Dermis microvascular lymphatic vessel endothelial cell (primary cell): ENCODE measurements at places on chromosomes 11 and 22.

GRCh38 chr11:105227363-105227762, 87.8 kb upstream of the CARD18 start:
- no peak for DNase-seq

- DNase-seq, result no peak
These were observed 46.5 kb downstream of the GNB1L start for GRCh38 chr22:19807914-19808872.

GRCh38 chr11:47552566-47553405, at the start of gene CELF1:
Gene CELF1 (minus strand): TSS chr11:47553132. CDS start chr11:47499523, 53,609 bp downstream.
- peak; percentile 67 for DNase-seq

- DNase-seq, result peak; percentile 52
These were observed 29.5 kb downstream of the CARD18 start for GRCh38 chr11:105109855-105110687.

DNA sequence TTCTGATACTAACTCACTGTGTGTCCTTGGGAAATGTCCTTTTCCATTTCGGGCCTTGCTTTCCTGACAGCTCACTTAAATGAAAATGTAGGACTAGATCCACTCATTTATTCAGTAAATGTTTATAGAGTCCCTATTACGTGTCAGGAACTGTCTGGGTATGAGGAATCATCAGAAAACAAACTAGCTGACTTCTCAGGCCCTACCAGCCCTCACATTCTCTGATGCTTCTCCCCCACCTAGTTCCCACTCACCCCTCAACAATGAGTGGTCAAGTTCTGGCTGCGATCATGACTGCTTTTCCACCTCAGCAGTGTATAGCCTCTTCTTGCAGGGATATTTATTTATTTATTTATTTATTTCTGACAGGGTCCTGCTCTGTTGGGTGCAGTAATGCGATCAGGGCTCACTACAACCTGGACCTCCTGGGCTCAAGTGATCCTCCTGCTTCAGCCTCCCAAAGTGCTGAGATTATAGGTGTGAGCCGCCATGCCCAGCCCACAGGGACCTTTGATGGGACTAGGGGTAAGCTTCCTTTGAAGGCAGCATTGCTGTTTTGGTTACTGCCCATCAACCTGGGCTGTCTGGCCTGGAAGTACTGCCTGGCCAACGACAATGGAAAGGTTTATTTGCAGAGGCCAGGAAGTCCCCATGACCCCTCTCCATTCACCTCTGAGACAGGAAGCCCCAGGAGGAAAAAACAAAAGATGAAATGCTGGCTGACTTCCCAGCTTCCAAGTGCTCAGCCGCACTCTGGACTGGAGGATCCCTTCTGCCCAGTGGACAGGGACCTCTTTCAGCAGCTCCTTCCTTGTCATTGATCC, 33.1 kb upstream of the POLD3 start:
- peak; percentile 97 for DNase-seq

- peak; percentile 29 for DNase-seq
These were observed 63.9 kb downstream of the TP53I11 start for GRCh38 chr11:44886790-44887140.

GRCh38 chr22:22798232-22798616, 89.4 kb upstream of the IGLL5 start:
- DNase-seq, result no peak

DNA sequence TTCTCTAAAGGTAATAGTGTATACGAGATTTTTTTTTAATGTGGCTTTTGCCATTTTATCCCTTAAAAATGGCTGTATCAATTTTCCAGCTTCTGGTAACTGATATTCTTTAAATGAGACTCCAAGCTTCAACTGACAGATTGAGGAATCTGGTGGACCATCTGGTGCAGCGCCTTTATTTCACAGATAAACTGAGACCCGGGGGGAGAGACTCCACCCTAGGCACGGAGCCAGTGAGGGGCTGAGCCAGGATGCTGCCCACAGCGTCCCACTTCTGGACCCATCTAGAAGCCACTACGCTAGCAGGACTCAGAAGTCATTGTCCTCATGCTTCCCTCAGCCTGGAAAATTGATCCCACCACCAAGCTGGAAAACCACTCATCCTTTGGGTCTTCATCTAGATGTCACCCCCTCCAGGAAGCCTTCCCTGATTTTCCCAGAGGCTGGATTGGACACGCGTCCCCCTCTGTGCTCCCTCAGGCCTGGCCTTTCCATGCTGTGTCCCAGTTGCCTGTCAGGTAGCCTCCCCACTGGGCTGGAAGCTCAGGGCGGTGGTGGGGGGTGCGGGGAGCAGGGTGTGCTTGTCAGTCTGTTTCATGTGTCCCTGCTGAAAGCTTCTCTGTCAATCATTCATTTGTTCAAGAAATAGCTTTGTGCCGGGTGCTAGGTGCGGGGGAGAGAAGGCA, 12.3 kb upstream of the CD5 start:
- DNase-seq, result no peak

DNA sequence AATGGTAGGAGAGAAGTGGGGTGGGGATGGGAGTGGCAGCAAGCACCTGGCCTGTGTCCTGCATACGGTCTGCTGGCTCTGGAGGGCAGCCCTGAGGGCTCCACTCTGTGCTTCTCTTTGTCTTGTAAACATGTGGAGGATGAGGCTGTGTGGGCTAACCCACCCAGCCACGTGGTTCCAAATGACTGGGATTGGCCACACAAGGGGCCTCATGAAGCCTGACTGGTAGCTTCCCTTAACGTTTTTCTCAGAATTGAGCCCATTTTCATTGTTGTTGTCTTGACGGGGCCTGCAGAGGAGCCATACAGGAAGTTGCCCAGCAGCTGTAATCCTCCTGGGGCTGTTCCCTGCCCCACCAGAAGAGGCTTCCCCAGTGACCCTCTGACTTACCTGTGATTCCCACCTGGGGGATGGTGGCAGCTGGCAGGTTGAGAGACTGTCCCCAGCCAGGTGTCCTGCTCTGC, 18.0 kb downstream of the DERL3 start:
- no peak for DNase-seq

GRCh38 chr11:93945596-93945995, 75.6 kb upstream of the HEPHL1 start:
- no peak for DNase-seq

DNA sequence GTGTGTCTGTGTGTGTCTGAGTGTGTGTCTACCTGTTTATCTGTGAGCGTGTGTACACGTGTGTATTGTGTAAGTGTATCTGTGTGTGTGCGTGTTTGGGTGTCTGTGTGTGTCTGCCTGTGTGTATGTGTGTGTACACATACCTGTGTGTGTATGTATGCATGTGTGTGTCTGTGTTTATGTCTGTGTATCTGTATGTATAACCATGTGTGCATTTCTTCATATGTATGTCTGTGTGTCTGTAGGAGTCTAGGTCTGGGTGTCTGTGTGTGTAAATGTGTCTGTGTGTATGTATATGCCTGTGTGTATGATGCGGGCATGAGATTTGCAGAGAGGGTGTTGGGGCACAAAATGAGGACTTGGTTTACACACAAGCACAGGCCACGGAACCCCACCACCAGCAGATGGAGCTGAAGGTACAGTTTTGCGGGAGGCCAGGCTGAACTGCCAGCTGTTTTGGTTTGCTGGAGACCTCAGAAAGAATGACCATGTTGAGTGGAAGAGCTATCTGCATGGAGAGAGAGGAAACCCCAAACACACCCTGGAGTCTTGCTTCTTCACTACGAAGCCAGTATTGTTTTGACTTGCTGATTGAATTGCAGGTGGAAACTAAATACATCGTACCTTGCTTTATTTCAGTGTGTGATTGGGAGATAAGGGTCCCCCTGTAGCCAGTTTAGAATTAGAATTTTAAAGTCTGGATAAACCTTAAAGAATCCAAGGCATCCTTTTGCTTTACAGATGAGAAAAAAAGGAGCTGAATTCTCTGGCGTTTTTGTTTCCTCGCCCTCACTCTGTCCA, 497.2 kb downstream of the NTM start:
- peak; percentile 30 for DNase-seq

- no peak for DNase-seq
These were observed 611.7 kb downstream of the SOX6 start for GRCh38 chr11:15744693-15745092.

GRCh38 chr22:17945156-17945887, 79.0 kb downstream of the MICAL3 start:
- no peak for DNase-seq

GRCh38 chr11:103871923-103872551, 164.4 kb upstream of the DDI1 start:
- DNase-seq, result no peak

- peak; percentile 88 for DNase-seq
These were observed 4.8 kb downstream of the TRIM3 start for GRCh38 chr11:6468712-6469495.

DNA sequence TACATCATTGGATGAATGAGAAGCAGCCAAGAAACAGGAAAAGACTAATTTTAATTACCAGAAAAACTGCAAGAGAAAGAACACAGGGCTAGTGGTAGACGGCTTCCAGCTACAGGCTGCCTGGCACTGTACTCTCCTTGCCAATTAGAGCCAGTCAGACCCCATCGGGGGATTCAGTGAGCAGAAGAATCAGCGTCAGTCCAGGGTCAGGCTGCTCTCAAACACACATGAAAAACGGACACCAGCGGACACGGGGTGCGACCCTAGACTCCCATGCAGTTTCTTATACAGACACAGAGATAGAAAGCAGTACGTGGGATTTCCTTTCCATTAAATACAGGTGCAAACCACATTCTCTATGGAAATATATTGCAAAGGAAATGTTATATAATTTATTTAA, 1.1 kb upstream of the CNTN5 start:
- DNase-seq, result no peak

- DNase-seq, result no peak
These were observed 22.8 kb upstream of the GUCY1A2 start for GRCh38 chr11:107041088-107041444.

DNA sequence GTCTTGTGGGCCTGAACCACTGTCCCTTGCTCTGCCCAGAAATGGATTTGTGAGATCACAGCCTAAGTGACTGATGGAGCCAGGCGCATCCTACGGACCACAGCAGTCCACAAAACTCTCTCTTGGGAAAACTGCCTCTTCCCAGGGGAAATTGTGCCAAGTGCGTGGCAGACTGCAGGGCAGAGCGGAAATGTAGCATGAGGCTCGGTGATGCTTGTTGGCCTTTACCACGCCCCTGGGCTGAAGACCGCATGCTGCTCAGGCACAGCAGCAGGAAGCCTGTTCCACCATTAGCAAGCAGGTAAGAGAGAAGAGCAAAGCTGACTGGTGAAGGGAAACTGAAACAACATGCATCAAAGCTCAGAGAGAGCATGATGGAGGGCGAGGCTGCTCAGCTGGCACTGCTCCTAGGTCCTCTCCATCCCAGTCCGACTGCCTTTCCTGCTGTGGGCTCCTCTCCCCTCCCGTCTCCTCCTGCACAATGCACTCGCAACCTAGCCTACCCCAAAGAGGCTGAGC, 26.5 kb upstream of the SCARF2 start:
- DNase-seq, result no peak

- DNase-seq, result no peak
These were observed 1.2 kb upstream of the CASTOR1 start for GRCh38 chr22:30290342-30291057.

DNA sequence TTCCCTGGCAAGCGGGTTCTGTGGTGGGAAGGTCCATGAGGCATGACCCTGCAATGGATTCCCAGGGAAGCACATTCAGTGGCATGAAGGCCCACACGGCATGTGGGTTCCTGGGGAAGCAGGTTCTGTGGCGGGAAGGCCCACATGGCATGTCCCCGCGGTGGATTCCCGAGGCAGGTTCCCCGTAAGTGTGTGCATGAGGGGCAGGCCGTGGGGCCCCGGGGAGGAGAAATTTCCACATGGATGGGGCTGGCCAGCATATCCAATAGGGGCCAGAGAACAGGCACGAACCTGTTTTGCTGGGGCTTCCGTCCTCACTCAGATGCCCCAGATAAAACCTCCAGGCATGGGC, 83.7 kb downstream of the PHF21B start:
- DNase-seq, result no peak

GRCh38 chr11:50174189-50174588, 141.5 kb downstream of the OR4C45 start:
- no peak for DNase-seq

DNA sequence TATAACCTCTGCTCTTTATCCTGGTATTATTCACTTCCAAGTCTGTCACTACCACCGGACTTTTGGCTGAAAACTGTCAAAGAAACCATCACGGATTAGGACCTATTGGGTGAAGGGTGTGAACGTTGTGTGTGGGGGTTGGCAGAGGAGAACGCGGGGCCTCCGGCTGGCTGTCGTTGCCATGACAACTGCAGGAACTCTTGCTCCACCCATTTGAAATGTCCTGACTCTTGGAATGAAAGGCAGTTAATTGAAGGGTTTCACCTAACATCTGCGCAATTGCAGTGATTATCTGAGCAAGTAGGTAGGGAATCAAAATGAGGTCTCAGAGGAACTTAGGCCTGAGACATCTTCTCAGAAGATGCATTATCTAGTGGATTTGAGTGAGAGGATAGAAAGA, 60.9 kb upstream of the CLMP start:
- DNase-seq, result no peak

- DNase-seq, result no peak
These were observed 74.5 kb downstream of the RPL27A start for GRCh38 chr11:8757047-8757446.

DNA sequence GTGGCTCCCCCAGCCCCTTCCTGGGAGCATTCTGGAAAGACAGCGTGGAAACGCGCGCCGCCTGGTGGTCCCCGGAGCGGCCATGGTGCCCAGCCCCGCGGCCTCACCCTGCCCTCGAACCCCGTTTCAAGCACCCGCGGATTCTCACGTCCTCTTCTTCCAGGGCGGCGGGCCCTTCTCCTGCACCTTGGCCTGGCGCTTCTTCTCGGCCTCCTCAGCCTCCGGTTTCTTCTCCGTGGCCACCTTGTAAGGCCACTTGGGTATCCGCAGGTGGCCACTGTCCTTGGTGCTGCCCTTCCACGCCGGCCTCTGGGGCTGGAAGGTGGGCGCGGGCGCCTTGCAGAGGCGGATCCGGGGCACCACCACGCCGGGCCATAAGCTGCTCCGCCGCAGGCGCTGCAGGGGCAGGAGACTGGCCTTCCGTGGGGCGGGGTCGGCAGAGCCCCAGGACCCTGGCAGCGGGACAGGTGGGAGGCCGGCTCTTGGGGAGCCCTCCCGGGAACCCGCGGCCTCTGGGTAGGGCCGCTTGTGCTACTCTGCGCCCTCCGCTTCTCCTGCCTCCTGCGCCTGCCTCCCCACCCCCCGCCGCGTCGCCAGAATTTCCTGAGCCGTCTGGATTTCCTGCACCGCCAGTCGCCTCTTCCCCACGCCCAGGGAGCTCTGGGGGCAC, 83.4 kb downstream of the TRIM51G start:
- no peak for DNase-seq

DNA sequence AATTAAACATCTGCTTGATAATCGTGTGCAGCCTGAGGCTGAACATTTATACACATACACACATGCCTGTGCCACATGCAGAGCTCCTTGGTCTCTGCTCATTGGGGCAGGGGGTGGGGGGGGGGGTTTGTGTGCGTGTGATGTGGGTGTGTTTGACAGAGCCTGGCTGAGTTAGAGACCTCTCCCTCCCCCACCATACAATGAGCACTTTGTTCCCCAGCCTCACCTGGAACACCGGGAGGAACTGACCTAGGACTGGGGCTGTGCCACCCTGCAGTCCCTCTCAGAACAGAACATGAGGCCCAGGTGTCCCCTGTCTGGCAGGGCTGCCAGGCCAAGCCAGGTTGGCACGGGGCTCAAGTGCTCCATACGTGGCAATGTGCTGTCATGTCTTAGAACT, 96.6 kb downstream of the TP53I11 start:
- no peak for DNase-seq

GRCh38 chr11:60077981-60078380, 10.5 kb upstream of the MS4A2 start:
- DNase-seq, result no peak

GRCh38 chr11:77096591-77097019, 6.0 kb upstream of the OMP start:
- DNase-seq, result no peak
